NCI-H2081 treated with DMSO at 0.1 percent for 48 hours (cell line): ENCODE measurements at places on chromosomes 5 and 9.

DNA sequence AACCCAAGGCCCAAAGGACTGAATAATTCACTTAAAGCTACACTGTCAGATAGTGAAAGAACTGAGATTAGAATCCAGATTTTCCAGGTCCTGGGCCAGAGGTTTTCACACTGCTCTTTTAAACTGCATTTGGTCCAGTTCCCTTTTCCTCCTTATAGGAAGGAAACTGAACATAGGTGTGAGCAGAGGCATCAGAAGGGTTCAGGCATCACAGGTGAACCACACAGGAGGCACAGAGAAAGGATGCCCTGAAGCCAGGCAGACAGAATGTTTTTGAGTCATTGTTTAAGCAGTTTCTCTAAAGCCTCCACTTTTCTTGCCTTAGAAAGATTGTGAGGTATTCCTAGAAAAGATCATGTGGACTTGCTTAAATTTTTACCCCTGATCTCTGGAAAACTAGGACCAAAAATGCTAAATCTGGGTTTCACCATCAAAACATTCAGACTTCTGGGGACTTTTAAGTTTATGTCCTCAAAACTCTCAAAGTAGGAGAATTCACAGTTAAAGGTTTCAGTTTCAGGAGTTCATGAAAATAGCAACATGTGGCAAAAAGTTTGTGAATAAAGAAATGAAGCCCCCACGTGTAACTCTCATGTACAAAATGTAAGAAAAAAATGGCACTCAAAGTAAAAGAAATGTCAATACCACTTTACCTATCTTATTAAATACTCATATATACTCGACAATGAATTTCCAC is 386.1 kb downstream of the NTRK2 start:
- no peak for DNase-seq

DNA sequence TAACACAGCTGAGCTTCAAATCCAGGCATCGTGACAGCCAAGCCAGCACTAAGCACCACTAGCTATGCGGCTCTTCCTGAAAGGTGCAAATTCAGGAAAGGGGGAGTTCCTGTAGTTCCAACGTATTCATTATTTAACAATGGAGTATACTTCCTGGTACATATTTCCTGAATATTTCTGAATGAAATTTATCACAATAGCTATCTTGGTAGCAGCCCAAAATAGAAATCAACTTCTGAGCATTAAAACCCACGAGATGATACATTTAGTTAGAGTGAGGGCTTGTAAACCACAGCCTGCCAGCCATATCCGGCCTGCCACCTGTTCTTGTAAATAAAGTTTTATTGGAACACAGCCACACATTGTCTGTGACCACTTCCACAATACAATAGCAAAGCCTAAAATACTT is 109.7 kb upstream of the RETREG1 start:
- DNase-seq = peak; percentile 44

DNA sequence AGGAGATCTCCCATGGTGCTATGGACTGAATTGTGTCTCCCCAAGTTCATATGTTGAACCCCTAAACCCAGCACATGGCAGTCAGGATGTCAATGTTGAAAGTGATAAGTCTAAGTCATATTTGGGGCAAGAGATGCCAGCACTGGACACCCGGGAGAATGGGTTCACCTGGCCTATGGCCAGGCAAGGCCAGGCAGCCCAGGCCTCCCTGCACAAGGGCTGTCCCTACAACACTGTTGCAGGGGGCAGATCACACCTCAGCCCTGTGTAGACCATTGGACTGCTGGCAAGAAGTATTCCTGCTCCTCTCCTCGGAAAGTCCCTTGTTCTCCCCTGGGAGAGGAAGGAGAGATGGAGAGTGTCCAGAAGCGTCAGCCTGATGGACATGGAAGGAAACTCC is 240.5 kb downstream of the GADD45G start:
- DNase-seq = no peak

- no peak for DNase-seq
Observed at GRCh38 chr5:139912158-139912557, 116.5 kb downstream of the PSD2 start.

GRCh38 chr5:172575416-172575815 is 65.6 kb upstream of the NEURL1B start:
- DNase-seq = no peak
